ENCODE measurements at places on chromosomes 2 and 18.

GRCh38 chr2:10917927-10918326 lies 6.2 kb downstream of the KCNF1 start:
- no peak for DNase-seq

DNA sequence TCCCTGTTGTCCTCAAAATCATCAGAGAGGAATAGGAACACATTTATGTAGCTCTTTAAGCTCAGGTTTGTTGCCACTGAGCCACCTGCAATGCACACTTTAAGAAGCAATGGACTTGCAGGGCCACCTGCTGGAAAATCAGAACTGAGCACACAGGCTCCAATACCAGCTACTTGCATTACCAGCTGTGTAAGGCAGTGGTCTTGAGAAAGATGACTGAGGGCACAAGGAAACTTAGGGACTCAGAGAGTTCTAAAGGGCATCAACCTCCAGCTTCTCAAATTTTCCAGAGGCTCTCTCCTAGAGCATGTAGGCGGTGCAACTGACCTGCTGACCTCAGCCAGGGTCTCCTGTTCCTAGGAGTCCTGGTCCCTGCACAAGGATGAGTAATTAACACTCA lies 2.5 kb upstream of the CNDP2 start:
- DNase-seq, result peak; percentile 73

GRCh38 chr2:150700666-150701580 lies 213.5 kb upstream of the RND3 start:
- DNase-seq, result no peak

DNA sequence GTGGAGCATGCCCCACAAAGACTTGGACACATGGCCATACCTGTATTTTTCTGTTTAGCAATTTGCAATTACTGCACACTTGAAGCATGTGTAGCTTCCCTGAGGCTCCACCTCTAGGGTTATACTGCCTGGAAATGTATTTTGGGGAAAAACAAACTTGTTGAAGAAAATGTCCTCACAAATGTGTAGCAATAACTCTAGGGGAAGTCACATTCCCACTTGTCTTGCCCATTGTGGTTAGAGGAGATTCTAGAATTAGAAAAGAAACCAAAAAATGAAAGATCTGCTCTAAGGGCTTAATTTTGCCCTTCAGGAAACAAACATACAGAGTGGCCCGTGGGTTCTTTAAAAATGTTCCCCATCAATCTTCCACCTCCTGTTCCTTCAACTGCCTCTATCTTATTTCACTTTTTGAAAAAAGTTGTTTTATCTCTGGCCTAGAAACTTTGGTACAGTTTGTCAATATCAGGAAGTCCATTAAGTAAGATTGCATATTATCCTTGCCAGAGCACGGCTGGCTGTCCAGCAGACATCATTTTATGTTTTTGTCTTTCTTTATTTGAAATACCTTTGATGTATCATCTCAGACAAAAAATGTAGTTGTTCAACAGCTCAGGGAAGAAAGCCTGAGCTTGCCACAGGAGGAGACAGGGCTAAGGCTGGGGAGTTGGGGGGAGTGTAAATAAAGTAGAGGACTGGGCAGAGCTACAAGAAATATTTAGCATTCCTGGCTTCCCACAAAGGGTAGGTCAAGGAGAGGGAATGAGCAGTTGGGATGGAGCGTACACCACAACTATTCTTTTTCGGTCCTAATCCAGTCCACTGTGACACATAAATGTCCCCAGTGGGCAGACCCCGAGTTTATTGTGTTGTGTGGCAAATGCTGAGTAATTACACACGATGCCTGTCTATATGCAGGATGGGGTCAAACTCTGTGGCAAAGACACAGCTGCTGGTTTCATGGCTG lies 96.8 kb upstream of the CDC42EP3 start:
- no peak for DNase-seq

DNA sequence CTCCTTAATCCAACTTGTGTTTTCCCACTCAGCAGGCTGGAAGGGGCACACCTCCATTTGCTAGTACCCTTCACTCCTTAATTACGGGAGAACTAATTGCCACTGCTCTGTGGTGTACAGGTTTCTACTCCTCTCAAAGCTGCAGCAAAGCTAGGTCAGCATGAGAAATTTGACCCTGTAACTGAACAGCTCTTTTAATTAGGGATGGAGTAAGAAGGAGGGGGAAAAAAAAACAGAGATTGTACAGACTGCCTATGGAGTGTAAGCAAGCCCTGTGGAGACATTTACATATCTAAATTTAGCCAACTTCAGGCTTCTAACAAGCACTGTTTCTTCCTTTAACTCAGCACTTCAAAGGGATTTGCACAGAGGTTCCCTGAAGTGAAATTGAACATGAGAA lies 629.7 kb upstream of the SETBP1 start:
- DNase-seq, result no peak

GRCh38 chr18:75694292-75694691 lies 266.8 kb upstream of the SMIM21 start:
- no peak for DNase-seq

GRCh38 chr2:197862246-197862955 lies 58.0 kb downstream of the PLCL1 start:
- DNase-seq, result no peak

GRCh38 chr18:13517369-13517768 lies 209.0 kb downstream of the FAM210A start:
- DNase-seq, result no peak

DNA sequence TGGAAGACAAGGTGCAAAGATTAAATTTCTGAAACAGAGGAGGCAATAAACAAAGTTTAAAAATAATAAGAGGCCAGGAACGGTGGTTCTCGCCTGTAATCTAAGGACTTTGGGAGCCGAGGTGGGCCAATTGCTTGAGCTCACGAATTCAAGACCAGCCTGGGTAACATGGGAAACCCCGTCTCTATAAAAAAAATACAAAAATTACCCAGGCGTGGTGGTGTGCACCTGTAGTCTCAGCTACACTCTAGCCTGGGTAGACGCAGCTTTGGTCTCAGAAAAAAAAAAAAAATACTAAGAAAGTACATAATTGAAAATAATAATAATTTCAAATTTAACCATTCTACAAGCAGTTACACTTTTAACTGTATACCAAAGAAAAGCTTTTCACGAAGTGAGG lies 744.6 kb upstream of the POU3F3 start:
- DNase-seq, result no peak

DNA sequence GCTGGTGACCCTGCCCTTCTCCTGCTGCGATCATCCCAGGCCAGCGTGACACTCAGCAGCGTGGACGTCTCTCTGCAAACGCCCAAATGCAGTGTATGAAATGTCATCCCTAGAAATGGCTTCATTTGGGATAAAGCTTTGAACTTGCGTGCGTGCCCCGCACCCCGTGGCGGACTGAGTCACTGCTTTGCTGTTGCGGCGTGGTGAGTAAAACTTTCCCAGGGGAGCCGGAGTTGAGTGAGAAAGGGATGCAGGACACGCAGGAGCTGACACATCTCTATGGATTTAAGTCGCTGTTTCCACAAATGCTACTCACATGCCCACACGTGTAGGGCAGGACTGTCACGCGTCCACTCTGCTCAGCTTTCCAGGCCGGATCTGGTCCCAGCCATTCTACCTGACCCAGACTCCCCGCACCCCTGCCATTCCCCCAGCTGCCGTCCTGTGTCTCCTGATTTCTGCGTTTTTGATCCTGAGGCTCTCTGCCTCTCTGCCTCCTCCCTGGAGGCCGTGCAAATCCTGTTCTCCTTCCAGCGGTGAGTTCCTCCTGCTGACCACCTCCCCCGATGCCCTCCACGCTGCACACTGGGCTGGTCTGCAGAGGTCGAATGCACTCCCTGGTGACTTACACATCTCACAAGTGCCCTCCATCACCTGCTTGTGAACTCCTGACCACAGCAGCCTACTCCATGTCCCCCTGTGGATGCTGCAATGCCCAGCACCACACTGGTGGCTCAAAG lies 88.9 kb downstream of the MBP start:
- no peak for DNase-seq

DNA sequence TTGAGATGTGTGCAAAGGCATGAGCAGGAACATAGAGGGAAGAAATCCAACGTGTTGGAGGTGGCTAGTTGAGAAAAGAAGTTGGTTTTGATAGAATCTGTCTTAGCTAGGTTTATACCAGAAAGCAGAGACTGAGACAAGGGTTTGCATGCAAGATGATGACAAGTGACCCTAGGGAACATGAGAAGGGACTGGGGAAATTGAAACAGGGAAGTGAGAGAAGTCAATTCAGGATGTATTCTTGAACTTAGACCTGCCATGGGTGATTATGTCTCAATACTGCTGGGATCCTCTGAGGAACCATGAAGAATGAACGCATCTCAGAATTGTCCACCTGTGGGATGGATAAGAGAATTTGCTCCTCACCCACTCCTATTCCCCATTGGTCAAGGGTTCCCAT lies 20.5 kb downstream of the IL36A start:
- no peak for DNase-seq

- DNase-seq, result no peak
Observed at GRCh38 chr2:130156624-130157004, 11.7 kb upstream of the CCDC74B start.

DNA sequence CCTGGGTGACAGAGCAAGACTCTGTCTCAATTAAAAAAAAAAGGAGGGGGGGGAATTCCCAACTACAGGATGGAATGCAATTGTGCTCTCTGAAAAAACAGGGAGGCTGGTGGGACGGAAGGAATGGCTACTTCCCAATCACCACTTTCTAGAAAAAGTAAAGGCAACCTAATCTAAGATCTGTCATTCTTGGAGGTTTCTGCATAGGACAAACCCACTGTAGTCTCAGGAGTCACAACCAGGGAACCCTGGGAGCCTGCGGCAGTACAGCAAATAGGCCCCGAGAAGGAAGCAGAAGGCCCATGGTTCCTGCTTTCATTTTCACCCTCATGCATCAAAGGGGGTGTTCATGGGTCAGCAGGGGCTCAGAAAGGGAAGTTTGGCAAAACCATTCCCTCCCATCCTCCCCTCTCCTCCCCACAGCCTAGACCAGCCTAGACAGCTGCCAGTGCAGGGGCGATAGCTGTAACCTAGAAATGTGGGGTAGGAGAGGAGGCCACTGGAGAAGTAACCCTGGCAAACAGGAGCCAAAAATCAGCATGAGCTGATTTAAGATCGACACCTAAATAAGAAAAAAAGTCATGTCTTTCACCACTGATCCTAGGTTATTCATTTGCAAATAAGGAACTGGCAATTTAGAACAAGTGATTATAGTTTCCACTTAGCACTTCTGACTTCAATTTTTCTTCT lies 48.0 kb downstream of the TRABD2A start:
- peak; percentile 62 for DNase-seq

- DNase-seq, result no peak
Observed at GRCh38 chr2:7816944-7817343, 864.9 kb upstream of the ID2 start.

DNA sequence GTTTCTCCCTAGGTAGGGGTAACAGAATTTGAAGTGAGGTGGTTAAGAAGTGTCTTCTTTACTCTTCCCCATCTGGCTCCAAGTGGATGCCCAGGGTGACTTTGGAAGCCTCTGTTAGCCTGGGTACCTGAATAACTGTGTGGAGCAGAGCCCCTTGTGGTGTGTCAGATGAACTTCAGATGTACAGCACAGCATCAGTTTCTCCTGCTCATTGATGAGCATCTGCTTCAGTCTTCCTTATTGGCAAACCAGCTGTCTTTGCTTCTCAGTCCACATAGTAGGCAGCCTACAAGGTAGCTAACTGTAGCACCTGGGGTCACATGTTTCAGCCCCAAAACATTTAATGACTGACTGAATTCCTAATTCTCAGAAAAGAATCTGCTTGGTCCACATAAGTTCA lies 56.2 kb upstream of the ATP8B1 start:
- DNase-seq, result no peak

DNA sequence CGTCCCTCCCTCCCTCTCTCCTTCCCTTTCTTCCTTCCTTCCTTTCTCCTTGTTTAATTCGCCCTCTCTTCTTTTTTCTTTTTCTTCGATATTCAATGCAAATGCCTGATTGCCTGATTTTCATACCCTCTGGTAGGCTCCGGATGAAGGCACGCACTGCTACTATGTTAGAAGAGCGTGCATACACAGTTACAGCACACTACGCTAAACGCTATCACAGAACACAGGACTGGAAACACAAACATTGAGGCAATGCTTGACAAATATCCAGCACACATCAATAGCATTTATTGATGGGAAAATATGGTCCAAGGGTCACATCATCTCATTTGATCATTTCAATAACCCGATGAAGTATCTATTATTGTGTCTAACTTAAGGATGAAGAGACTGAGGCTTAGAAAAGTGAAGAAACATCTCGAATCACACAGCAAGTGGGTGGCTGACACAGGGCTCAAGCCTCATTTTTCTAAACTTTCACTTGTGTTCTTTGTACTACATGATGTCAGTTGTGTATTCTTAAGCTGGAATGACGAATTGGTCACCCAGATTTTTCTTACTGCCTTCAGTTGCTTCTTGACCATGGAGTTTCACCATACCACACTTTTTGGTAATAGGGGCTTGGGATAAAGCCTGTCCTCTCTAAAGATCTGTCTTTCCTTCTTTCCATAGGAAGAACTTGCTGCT lies 101.8 kb downstream of the TRIB2 start:
- DNase-seq, result no peak

DNA sequence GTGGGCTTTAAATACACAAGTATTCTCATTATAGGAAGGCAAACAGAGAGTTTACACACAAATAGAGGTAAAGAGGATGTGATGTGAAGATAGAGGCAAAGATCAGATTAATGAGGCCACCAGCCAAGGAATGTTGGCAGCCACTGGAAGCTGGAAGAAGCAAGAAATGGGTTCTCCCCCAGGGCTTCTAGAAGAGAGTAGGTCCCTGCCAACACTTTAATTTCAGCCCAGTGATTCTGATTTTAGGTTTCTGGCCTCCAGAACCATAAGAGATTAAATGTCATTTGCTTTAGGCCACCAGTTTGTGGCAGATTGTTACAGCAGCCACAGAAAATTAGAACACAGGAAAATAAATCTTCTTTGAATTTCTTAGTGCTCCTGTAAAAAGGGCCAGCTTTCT lies 916.7 kb downstream of the CPS1 start:
- DNase-seq, result no peak

- no peak for DNase-seq
Observed at GRCh38 chr2:231884438-231885140, 41.6 kb downstream of the NPPC start.

DNA sequence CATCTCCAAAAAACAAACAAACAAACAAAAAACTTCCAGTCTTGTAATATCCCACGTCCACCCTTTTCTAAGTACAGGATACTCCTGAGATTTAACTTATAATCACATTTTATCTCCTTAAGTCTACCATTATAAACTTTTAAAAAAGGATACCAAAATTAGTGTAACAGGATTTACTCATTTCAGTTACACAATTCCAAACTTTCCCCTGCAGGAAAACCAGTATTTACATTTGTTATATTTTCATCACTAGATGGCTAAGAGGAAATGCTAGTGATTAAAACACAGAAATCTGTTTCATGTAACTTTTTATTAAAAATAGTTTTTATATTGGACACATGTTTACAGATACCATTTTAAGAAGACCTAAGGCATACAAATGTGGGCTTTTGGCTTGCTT lies 27.5 kb downstream of the CFAP36 start:
- DNase-seq, result no peak

DNA sequence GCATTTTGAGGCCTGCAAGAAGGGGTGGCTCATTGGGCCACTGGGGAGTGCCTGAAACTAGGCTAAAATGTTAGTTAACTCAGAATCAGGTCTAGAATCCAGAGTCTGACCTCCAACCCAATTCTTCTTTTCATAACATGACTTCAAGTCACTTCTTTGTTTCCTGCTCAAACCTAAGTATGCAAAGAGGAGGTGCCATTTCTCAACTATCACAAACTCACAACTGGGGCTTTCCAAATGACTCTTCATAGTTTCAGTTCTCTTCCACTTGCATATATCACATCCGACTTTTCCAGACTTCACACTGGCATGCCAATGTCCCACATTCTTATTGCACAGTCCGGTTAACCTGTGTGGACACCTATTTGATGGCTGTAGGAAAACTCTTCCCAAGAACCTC lies 211.6 kb downstream of the TCF4 start:
- no peak for DNase-seq

All from CD4-positive, alpha-beta T cell treated with Interleukin-6 for 4 hours (primary cell).